CD8-positive, alpha-beta memory T cell (primary cell): ENCODE measurements at places on chromosomes 5 and 9. TPM values are rescaled to one million over a fixed set of nuclear protein-coding genes. Genes with fewer than 3 reads are reported as not detected.

FOXD4L4 gene
- polyA plus RNA-seq, result not detected

TXNDC8 gene
- not detected for polyA plus RNA-seq

MPDZ gene
- polyA plus RNA-seq, result not detected

FNBP1 gene
- polyA plus RNA-seq, result 176 TPM

DNA sequence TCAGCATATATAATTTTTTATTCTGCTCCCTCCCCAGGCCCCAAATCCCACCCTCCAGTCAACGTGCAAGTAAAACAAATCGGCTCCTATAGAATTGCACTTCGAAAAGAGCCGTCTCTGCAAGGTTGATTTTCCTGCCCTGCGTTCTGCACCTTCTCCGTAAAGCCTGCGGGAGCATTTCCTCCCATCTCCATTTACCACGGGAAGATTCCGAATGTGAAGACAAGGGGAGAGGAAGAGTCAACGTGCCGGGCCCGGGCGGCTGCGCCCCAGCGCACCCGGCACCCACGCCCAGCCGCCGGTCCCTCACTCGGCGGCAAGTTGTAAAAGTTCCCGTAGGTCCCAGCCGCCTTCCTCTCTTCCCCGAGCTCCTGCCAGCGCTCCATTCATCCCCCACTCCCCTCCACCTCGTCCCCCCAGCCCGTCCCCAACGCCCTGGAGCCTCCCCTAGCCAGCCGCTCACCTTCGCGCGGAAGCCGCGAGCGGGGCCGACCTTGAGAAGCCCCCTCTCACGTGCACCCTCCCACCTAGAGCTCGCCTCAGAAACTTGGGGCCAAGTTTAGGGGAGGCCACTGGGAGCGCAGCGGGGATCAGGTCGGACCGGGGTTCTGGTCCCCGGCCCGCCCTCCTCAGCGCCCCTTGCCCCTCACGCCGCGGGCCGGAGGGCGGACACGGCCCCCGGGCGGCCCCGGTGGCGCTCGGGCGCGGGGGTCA is 431 bp downstream of the BNC2 start:
- H3K4me1 ChIP-seq, result no peaks in the 10 kb centered on the region
- H3K36me3 ChIP-seq, result no peaks in the 10 kb centered on the region
- no peak overlapping the region for H3K27ac ChIP-seq
- DNase-seq, result no peak
- H3K27me3 ChIP-seq, result no peaks in the 10 kb centered on the region

- H3K27ac ChIP-seq, result no peak overlapping the region
- no peaks in the 10 kb centered on the region for H3K4me1 ChIP-seq
- H3K27me3 ChIP-seq, result no peaks in the 10 kb centered on the region
- no peak overlapping the region for H3K4me3 ChIP-seq
- no peaks in the 10 kb centered on the region for H3K36me3 ChIP-seq
These were observed 1622.5 kb downstream of the MAT2B start for GRCh38 chr5:165127941-165128340.

- DNase-seq, result no peak
- H3K27me3 ChIP-seq, result no peaks in the 10 kb centered on the region
- H3K27ac ChIP-seq, result no peak overlapping the region
- H3K4me3 ChIP-seq, result no peak overlapping the region
These were observed 9.0 kb upstream of the NIPSNAP3A start for GRCh38 chr9:104738452-104738851.

- H3K4me1 ChIP-seq, result no peaks in the 10 kb centered on the region
- H3K27me3 ChIP-seq, result no peaks in the 10 kb centered on the region
- no peak overlapping the region for H3K4me3 ChIP-seq
- H3K36me3 ChIP-seq, result no peaks in the 10 kb centered on the region
- no peak overlapping the region for H3K27ac ChIP-seq
These were observed 92.7 kb downstream of the RFX3 start for GRCh38 chr9:3433066-3433465.

GRCh38 chr5:174376726-174377373 is 331.3 kb downstream of the NSG2 start:
- no peak overlapping the region for H3K4me3 ChIP-seq
- no peak for DNase-seq
- no peaks in the 10 kb centered on the region for H3K27me3 ChIP-seq
- no peaks in the 10 kb centered on the region for H3K36me3 ChIP-seq
- H3K27ac ChIP-seq, result no peak overlapping the region
- H3K4me1 ChIP-seq, result no peaks in the 10 kb centered on the region

DNA sequence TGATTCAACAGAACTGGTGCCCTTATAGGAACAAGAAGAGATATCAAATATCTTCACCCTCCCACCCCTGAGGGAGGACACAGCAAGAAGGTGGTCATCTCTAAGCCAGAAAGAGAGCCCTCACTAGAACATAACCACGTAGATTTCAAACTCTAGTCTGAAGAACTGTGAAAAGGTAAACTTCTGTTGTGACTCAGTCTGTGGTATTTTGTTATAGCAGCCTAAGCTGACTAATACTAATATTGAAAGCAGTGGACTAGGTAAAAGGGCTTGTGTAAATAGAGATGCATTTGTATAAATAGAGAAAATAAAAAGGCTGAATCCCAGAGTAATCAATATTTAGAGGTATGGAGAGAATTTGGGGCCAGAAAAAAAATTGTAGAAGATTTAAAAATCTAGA is 157.6 kb upstream of the CCNH start:
- no peak for DNase-seq
- no peaks in the 10 kb centered on the region for H3K27me3 ChIP-seq
- H3K36me3 ChIP-seq, result no peaks in the 10 kb centered on the region
- no peak overlapping the region for H3K4me3 ChIP-seq
- H3K4me1 ChIP-seq, result no peaks in the 10 kb centered on the region
- H3K27ac ChIP-seq, result no peak overlapping the region

DNA sequence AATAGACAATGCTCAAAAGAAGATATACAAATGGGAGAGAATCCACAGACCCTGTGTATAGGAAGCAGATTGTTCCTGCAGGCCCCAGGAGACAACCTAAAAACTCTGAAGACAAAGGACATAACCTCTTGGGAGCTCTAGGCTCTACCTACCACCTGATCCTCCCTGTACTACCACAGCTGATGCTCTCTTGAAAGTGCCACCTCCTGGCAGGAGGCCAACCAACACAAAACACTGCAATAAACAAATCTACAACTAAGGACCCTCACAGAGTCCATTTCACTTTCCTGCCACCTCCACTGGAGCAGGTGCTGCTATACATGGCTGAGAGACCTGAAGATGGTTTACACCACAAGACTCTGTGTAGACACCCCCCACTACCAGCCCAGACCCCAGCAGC is 49.0 kb downstream of the STARD4 start:
- H3K36me3 ChIP-seq, result no peaks in the 10 kb centered on the region
- no peaks in the 10 kb centered on the region for H3K4me1 ChIP-seq
- H3K27me3 ChIP-seq, result no peaks in the 10 kb centered on the region
- no peak overlapping the region for H3K27ac ChIP-seq

DNA sequence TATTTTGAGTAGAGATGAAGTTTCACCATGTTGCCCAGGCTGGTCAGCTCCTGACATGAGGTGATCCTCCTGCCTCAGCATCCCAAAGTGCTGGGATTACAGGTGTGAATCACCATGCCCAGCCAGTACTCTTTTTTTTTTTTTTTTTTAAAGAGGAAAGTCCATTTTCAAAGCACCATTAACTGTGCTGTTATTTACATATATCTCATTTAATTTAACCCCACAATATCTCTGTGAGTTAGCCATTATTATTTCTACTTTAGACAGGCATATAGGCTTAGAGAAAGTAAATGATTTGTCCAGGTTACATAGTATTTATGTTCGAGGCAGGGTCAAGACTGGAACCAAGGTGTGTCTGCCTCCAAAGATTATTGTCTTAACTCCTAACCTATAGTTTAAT is 50.7 kb downstream of the ATG10 start:
- no peak for DNase-seq
- H3K4me3 ChIP-seq, result no peak overlapping the region
- no peaks in the 10 kb centered on the region for H3K4me1 ChIP-seq
- no peaks in the 10 kb centered on the region for H3K27me3 ChIP-seq
- H3K27ac ChIP-seq, result no peak overlapping the region
- no peaks in the 10 kb centered on the region for H3K36me3 ChIP-seq

- DNase-seq, result peak; percentile 27
- peak overlapping the region; percentile 66 for H3K4me3 ChIP-seq
- H3K4me1 ChIP-seq, result peaks cover 57% of the 10 kb centered on the region
- no peaks in the 10 kb centered on the region for H3K27me3 ChIP-seq
These were observed 2.2 kb upstream of the NSMF start for GRCh38 chr9:137461316-137461662.

DNA sequence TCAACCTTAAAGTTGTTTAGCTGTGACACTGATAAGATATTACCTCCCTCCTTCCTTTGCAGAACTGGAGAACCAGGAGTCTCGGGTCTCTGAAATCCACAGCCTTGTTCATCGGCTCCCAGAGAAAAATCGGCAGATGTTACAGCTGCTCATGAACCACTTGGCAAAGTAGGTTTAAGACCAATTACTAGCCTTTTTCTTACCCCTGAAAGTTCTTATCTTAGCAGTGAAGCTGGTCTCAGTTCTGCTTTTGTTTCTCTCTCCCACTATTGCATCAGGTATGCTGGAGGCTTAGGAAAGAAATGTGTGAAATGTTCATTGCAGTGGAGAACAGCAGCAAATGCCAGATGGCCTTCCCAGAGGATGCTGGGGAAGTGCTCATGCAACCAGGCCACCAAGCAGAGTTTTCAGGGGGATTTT is 287.4 kb downstream of the ARHGAP26 start:
- H3K27me3 ChIP-seq, result no peaks in the 10 kb centered on the region
- H3K36me3 ChIP-seq, result peaks cover 10% of the 10 kb centered on the region
- H3K4me3 ChIP-seq, result no peak overlapping the region
- no peak overlapping the region for H3K27ac ChIP-seq
- H3K4me1 ChIP-seq, result no peaks in the 10 kb centered on the region
- no peak for DNase-seq

DNA sequence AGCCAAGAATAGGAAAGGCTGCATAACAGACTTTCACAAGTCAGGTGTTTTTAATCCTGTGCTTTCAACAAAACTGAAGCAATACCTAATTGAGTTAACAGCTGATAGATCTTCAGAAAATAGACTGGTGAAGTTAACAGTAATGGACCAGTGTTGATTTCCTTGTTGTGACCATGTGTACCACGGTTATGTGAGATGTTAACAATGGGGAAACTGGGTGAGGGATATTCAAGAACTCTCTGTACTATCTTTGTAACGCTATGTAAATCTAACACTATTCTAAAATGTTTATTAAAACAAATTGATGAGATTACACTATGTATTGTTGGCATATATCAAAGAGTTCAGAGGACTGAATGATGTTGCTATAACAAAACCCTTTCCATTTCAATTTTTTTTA is 36.9 kb downstream of the MACROH2A1 start:
- H3K4me3 ChIP-seq, result no peak overlapping the region
- no peaks in the 10 kb centered on the region for H3K27me3 ChIP-seq
- H3K4me1 ChIP-seq, result no peaks in the 10 kb centered on the region
- H3K36me3 ChIP-seq, result no peaks in the 10 kb centered on the region
- no peak for DNase-seq
- no peak overlapping the region for H3K27ac ChIP-seq

DNA sequence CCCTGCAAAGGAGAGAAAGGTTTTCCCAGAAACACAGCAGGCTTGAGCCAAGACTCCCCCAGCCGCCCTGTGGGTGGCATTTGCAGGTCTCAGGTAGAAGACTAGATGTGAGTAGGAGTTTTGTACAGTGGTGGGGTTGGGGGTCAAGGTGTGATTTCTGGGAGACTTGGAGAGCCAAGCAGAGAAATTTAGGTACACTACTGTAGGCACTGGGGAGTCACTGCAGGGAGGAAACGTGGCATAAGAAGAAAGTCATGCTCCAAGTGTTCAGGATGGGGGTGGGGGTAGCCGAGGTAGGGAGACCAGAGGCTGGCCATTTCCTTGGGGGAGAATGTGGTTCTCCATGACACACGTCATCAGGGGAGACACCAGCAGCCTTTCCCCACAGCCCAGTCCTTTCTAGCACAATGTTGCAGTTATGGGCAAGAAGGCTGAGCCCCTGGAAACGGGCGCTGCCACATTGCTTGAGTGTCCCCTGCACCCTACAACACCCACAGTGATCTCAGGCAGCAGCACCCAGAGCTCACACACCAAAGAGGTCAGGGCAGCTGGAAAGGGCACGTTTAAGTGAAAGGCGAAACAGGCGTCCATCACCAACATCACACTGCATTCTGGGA is 210.5 kb downstream of the FSTL4 start:
- no peaks in the 10 kb centered on the region for H3K36me3 ChIP-seq
- DNase-seq, result no peak
- no peak overlapping the region for H3K4me3 ChIP-seq

DNA sequence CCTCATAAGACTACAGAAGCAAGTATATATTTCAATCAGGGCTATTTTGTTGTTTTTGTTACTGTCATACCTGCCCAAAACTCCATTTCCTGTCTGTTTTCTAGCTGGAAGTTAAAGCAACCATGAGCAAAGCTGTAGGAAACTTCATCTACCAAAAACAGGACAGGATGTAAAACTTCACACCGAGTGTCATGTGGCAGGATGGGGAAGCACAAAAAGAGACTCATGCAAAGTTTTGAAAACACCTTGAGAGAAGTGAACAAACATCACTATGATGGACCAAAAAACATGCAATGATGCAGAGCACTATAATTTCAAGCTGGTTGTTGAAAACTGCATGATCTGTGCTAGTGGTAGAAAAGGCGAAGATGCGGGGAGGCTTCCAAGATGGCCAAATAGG is 6.3 kb upstream of the GZMA start:
- H3K4me3 ChIP-seq, result peak overlapping the region; percentile 9
- no peaks in the 10 kb centered on the region for H3K27me3 ChIP-seq
- H3K4me1 ChIP-seq, result peaks cover 53% of the 10 kb centered on the region
- no peak overlapping the region for H3K27ac ChIP-seq

DNA sequence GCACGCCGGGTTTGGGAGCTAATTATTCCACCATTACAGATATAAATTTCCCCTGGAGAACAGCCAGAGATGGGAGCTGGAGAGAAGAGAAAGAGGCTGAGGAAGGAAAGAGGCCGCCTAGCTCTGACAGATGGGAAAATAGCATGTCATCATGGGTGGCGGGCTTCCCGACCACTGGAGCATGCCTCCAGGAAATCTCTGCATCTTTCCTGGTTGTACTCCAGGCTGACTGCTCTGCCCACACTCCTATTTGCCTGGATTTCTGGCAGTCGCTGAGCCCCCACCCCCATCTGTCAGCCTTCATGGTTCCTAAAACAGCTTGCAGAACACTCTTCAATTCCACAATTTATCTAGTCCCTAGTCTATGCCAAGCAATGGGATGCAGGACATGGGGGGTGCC is 14.3 kb upstream of the GABRP start:
- H3K27ac ChIP-seq, result no peak overlapping the region
- no peaks in the 10 kb centered on the region for H3K4me1 ChIP-seq
- no peak for DNase-seq
- H3K4me3 ChIP-seq, result no peak overlapping the region

GRCh38 chr9:29289365-29289764 is 1716.1 kb upstream of the C9orf72 start:
- no peak for DNase-seq
- no peaks in the 10 kb centered on the region for H3K4me1 ChIP-seq
- H3K27me3 ChIP-seq, result no peaks in the 10 kb centered on the region
- H3K27ac ChIP-seq, result no peak overlapping the region
- no peaks in the 10 kb centered on the region for H3K36me3 ChIP-seq

GRCh38 chr5:145661737-145662485 is 173.2 kb downstream of the PRELID2 start:
- no peaks in the 10 kb centered on the region for H3K4me1 ChIP-seq
- no peaks in the 10 kb centered on the region for H3K27me3 ChIP-seq
- no peak overlapping the region for H3K4me3 ChIP-seq
- DNase-seq, result no peak
- H3K36me3 ChIP-seq, result no peaks in the 10 kb centered on the region
